Stimulated activated CD4-positive, alpha-beta T cell treated with anti-CD3 and anti-CD28 coated beads, Interleukin-4, amount 100 ng/mL, for 4 hours (primary cell): ENCODE measurements at places on chromosomes 2 and 18.

GRCh38 chr2:231666171-231667095 is 41.9 kb upstream of the PTMA start:
- no peak for DNase-seq

- no peak for DNase-seq
Measured at GRCh38 chr18:5661179-5661578, 117.4 kb upstream of the EPB41L3 start.

DNA sequence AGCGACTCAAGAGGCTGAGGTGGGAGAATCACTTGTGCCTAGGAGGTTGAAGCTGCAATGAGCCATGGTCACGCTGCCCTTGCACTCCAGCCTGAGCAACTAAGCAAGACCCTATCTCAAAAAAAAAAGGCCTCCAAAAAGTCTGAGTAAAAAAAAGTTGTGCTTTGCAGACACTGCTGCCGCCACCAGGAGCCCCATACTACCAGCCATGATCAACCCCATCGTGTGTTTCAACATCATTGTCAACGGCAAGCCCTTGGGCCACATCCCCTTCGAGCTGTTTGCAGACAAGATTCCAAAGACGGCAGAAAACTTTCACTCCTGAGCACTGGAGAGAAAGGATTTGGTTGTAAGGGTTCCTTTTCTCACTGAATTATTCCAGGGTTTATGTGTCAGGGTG is 137.1 kb downstream of the INO80D start:
- no peak for DNase-seq

GRCh38 chr18:40642692-40643229 is 1312.3 kb upstream of the PIK3C3 start:
- DNase-seq = no peak

- no peak for DNase-seq
Measured at GRCh38 chr2:208358758-208359631, 47.6 kb upstream of the PTH2R start.

GRCh38 chr2:5519286-5519685 is 172.9 kb upstream of the SOX11 start:
- DNase-seq = no peak

DNA sequence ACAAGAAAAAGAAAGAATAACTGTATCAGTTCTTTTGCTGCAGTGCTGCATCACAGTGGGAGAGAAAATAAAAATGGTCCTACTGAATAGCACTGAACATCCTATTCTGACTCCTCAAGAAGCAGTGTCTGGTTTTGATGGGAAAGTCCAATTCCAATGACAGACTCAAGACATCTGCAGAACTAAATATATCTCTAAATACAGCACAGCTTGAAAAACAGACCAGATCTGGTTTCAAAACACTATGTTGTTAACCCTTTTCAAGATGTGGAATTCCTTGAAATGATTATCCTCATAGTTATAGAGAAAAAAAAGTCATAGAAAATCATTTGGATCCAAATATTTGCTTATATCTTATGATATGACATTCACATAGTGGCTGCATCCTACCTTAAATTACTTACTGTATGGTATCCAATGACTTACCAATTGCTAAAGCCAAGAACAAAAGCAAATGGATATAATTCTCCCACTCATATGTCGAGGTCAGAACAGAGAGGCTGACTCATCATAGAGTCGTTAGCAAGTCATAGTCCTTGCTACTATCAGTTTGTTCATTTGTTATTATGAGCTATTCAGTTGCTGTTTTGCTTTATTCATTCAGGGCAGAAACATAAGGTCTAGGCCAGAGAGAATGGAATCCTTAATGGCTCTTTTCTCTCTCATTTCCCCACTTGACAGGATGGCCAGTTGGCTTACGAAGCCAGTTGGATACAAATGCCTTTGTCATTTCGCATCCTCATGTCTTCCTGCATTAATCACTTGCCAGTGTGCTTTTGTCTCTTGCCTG is 62.5 kb upstream of the ACVR2A start:
- no peak for DNase-seq

GRCh38 chr18:10049747-10050146 is 135.9 kb downstream of the VAPA start:
- no peak for DNase-seq

- DNase-seq = no peak
Measured at GRCh38 chr2:34747643-34748042, 1148.5 kb upstream of the FAM98A start.

GRCh38 chr2:9474361-9475057 is at the start of gene IAH1:
Gene IAH1 (plus strand): TSS chr2:9474551. CDS start chr2:9474567, 16 bp downstream.
- peak; percentile 82 for DNase-seq

DNA sequence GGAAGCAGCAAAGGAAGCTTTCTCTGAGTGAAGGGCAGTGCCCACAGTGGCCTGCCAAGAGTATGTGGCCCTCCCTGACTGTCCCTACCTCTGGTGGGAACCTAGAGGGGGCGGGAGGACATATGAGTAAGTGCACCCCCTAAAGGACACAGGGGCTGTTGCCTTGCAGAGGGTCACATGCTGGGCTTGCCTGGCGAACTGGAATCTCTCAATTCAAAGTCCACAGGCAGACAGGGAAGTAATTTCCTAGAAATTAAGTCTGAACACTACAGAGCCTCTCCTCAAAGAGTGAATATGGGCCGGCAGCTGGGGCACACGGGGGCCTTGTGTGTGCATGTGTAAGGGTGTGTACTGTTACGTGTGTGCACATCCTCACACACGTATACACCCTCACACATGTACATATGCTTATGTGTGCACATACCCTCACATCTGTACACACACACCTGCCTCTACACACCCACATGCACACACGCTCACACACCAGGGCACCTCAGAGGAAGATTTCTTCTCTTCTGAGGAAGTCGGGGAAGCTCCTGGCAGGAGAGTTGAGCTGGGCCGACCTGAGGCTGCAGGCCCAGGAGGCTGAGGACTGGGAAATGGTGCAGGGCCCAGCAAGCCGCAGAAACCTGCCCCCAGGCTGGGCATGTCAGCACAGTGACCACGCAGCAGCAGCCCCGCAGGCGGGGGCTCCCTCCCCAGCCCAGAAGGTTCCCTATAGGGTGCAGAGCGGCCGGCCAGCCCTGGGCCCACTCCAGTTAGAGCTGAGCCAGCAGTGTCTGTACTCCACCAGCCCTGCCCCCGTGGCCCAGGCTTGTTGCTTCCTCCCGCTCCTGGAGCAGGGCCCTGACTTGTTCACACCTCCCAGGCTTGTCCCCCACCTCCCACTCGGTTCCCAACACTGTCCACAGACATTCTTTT is 77.4 kb upstream of the TAF1B start:
- DNase-seq = no peak

- DNase-seq = no peak
Measured at GRCh38 chr2:129087133-129087813, 768.6 kb upstream of the HS6ST1 start.

DNA sequence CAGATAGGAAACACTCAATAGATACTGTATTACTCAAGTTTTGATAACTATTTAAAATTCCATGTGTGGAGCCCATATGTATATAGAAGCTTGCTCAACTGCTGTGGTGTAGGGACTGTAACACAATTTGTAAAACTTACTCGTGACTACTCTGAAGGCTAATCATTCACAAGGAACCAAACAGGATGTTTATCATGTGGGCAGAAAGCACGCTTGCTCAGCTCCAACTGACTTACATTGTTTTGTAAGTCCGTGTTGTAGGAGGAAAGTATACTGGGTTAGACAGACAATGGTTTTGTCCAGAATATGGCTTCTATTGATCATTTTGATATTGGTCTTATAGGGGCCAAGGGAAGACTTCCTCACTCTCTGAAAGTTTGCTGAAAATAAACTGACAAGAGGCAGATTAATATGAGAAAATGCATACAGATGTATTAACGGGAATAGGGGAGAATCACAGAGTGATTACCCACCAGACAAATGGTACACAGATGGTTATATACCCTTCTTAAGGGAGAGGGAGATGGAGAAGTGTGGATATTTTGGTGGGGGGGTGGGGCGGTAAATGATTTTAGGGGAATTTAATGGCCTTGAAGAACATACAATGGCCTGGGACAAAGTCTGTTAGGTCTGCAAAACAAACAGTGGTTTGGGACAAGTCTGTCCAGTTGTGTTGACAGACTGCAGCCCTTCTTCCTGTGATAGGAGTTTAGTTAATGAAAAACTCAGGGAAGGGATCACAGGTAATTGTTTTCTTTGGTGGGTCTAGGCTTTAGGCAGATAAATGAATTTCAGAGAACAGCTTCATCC is 259.3 kb upstream of the SP5 start:
- no peak for DNase-seq

GRCh38 chr18:40904295-40904694 is 1050.7 kb upstream of the PIK3C3 start:
- DNase-seq = no peak

DNA sequence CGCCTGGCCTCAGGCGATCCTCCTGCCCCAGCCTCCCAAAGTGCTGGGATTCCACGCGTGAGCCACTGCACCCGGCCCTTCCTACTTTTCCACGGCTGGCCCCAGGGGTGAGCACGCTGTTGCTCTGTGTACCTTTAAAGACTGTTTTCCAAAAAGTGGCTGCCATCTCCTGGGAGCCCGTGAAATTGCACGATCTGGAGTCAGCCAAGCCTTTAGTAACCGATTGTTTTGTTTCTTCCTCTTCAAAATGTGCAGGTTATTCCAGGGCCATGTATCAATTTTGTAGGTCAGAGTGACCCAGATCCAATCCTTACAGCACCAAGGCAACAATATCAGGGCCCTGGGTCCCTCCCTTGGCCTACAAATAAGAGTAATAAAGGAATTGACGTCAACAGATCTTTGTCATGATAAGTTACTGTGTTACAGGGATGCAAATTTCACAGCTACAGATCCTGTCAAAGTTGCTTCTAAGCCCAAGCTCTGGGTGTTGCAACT is 135.6 kb upstream of the ZNF236 start:
- no peak for DNase-seq

DNA sequence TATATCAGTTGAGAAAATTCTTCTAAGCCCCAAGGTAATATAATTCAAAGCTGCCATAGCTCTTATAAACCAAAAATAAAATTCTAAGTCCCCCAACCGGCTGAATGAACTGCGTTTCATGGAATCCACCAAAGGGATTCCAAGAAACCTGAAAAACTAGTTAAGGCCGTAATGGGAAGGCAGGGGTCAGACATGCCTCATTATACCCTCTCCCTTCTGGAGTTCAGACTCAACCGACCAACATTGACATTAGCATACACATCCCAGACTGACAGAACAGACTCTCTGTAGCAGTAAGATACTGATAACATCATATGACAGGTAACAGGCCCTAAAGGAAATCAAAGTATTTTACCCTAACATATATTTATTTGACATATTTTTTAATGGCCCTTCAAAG is 31.4 kb upstream of the PHLPP1 start:
- no peak for DNase-seq

DNA sequence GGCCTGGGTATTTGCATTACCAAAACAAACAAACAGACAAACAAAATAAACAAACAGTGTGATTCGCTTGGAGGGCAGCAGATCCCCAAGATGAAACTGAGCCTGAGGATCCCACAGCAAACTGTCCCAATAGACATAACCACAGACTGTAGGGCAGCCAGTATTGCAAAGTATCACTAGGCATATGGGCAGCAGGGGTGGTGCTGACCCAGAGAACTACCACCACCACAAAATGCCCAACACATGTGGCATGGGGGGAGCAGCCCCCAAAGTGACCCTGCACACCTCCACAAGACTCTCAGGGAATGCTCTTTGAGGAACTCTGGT is 330.1 kb downstream of the CYRIA start:
- no peak for DNase-seq

DNA sequence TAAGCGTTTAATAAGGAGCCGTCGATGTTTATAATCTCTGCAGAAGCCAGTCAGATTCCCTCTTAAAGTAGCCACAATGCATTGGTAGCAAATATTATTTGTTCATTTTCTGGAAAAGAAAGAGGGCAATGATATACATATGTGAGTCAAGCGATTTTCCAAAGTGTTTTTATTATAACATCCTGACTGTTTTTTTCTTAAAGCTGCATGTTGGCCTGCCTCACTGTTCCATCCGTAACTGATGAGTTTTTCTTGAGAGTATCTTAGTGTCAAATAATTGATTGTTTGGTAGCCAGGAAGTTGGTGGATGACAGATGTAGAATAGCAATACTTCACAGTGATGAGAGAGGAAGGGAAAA is 3.7 kb downstream of the TSHZ1 start:
- no peak for DNase-seq

- no peak for DNase-seq
Measured at GRCh38 chr2:26838121-26838906, 9.6 kb upstream of the DPYSL5 start.

DNA sequence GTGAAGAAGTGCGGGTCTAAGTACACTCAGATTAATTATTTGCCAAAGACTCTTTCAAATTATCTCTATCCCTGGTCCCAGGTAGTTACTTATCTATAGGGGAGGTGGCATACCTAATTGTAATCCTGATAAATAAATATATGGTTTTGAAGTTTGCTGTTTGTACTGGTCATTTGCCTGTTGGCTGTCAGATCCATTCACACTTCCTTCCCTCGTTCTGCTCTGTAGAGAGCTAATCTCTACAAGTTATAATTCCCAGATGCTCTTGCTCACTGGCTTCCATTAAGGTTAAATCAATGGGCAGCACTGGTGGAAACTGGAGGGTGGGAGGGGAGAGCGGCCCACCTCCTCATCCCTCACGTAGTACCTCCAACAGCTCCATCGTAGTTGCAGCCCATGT is 447.1 kb downstream of the TXNL1 start:
- no peak for DNase-seq

- no peak for DNase-seq
Measured at GRCh38 chr18:47075098-47075883, 39.9 kb upstream of the ELOA2 start.

GRCh38 chr2:144583741-144584453 is 64.0 kb upstream of the ZEB2 start:
- DNase-seq = no peak

DNA sequence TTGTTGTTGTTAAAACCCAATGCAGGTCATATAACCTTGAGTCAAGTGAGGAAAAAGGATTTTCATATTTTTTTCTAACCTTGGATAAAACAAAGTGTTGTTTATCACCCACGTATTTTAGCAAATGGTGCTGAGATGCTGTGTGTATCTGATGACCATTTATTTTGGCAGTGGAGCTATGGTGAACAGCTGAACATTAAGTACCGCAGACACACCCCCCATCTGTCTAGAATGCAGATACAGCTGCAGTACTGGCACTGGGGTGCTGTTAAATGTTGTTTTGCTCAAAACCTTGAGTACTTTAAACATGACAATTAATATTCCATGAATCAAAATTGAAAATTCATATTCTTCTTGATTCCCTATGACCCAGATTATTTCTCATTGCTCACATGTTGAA is 773.3 kb upstream of the SLC39A10 start:
- no peak for DNase-seq

DNA sequence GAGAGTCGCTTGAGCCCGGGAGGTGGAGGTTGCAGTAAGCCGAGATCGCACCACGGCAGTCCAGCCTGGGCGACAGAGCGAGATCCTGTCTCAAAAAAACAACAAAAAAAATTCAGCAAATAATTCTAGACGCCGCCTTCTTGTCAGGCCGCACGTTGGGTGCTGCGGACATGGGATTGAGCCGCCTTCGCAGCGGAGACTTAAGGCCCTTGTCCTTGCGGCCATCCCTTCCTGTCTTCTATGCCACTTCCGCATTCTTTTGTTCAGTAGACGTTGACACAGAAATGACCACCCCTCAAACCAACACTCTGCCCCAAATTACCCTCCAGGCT is 15.8 kb downstream of the PTPN18 start:
- no peak for DNase-seq
